Breast epithelium (tissue), 4 donors: ENCODE measurements at places on chromosomes 2 and 18. TPM values are rescaled to one million over a fixed set of nuclear protein-coding genes. Genes with fewer than 3 reads are reported as not detected.

- peak; percentile 26 for DNase-seq
Measured at GRCh38 chr18:31942291-31942998, 483 bp downstream of the TRAPPC8 start.

DNA sequence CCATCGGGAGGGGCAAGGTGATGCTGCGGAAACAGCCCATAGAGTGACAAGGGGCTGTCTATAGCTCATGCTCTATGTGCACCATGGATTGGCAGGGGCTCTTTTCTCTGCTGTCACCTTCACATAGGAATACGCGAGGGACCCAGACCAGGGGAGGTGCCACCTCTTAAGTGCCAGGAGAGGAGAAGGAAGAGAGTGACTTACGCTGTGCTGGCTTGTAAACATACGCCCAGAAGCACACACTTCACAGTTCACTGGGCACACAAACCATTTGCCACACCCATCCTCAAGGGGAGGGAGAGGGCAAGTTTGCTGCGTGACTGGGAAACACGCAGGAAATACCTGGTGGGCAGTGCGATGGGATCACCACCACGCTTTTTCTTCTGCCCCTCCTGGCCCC is 65.1 kb upstream of the GPR45 start:
- no peak for DNase-seq

DNA sequence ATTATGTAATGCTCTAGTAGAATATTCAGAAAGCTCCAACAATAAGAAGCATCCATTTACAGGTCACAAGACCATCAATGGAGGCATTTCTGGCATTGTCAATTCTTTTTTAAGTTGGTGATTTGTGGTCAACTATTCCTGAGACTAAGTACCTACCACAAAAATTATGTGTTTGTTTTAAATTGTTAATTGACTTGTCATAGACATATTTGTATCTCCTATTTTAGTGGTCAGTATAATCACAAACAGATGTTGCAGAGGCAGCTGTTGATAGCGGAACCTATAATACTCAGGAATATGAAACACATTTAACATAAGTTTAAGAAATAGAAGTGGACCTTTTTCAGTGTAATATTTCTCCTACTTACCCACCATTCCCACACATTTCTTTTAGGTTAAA is 430.1 kb downstream of the CCDC85A start:
- no peak for DNase-seq

DNA sequence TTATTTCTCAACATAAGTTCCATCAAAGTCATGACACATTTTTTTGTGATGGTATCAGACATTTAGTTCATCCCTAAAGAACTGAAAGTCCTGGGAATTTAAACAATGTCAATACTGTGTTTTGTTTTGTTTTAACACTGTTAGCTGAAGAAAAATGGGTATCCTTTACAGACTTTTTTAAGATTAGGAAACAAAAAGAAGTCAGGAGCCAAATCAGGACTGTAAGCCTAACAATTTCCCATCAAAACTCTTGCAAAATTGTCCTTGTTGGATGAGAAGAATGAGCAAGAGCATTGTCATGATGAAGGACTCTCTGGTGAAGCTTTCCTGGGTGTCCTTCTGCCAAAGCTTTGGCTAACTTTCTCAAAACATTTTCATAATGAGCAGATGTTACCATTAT is 69.4 kb downstream of the SRD5A2 start:
- no peak for DNase-seq

Gene TGFA
- 16.1 TPM for total RNA-seq
